Upper lobe of right lung (tissue), 1 donor: ENCODE measurements at places on chromosomes 6 and 20. TPM values are rescaled to one million over a fixed set of nuclear protein-coding genes. Genes with fewer than 3 reads are reported as not detected.

DNA sequence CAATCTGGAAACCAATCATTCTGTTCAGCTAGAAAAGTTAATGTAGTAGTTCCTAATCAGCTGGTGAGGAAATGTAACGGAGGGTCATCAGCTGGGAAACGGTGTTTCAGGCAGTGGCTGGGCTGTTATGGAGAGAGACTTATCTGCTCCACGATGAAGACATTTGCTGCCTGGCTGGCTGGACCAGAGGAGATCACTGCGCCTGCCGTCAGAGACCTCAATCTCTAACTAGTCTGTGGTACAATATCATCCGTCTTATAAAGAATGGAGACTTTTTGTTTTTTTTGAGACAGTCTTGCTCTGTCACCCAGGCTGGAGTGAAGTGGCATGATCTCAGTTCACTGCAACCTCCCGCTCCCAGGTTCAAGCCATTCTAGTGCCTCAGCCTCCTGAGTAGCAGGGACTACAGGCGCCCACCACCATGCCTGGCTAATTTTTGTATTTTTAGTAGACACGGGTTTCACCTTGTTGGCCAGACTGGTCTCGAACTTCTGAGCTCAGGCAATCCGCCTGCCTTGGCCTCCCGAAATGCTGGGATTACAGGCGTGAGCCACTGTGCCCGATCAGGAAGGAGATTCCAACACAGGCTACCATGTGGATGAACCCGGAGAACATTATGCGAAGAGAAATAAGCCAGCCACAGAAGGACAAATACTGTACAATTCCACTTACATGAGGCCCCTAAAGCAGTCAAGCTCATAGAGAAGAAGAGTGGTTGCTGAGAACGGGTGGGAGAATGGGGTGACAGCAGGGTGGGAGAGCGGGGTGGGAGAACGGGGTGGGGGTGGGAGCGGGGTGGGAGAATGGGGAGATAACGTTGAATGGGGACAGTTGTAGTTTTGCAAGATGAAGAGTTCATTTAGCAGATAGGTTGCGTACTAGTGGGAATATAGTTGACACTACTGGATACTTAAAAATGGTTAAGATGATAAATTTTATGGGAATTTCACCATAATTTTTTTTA is 115.1 kb downstream of the SULF2 start:
- DNase-seq = peak; percentile 52

The ADGRB3 gene
- 3.5 TPM for total RNA-seq

GRCh38 chr6:157978021-157978783 is 3.5 kb upstream of the SYNJ2 start:
- no peak for DNase-seq

DNA sequence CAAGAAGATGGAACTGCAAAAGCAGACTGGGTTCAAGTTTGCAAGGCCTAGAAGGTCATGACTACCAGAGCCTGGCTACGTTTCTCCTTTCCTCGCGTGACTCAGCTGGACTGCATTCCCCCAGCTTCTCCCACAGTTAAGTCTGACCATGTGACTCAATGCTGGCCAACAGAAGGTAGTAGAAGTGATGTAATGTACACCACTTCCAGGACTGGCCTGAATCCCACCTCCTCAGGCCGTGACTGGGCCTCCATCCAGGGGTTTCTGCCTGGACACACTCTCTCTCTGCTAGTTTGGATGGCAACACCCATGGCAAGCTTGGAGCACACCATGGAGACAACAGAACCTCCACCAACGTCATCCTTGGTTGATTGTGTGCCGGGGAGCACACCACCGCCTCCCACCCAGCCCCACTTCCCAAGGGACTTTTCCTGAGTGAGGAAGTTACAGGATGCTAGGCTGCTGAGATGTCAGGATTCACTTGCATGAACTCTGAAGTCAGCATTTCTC is 112.0 kb upstream of the CDYL start:
- no peak for DNase-seq

- DNase-seq = no peak
Observed at GRCh38 chr6:109318328-109318876, 63.9 kb downstream of the CD164 start.

The ECT2L gene
- total RNA-seq = not detected

DNA sequence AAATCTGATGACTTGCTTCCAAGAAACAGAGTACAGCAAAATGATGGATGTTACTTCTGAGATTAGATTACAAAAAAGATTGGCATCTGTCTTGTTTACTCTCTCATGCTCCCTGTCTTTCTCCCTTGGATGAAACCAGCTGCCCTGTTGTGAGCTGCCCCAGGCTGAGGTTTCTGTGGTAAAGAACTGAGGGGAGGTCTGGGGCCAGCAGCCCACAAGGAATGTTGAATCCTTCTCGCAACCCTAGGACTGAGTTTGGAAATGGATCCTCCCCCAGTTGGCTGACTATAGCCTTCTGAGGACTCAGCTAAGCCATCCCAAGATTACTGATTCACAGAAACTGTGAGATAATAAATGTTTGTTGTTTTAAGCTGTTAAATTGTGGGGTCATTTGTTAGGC is 5.6 kb upstream of the HECA start:
- DNase-seq = no peak

- DNase-seq = peak; percentile 94
Observed at GRCh38 chr20:62861726-62862336, at the start of gene TCFL5. TSS of gene TCFL5 (minus strand) at chr20:62861822. CDS start at chr20:62861670, 152 bp downstream.

The C20orf141 gene
- not detected for total RNA-seq

The CCN5 gene
- 112 TPM for total RNA-seq

The SLC22A7 gene
- total RNA-seq = not detected

The PLEKHG1 gene
- total RNA-seq = 34.6 TPM

The PRSS16 gene
- total RNA-seq = 15.1 TPM

DNA sequence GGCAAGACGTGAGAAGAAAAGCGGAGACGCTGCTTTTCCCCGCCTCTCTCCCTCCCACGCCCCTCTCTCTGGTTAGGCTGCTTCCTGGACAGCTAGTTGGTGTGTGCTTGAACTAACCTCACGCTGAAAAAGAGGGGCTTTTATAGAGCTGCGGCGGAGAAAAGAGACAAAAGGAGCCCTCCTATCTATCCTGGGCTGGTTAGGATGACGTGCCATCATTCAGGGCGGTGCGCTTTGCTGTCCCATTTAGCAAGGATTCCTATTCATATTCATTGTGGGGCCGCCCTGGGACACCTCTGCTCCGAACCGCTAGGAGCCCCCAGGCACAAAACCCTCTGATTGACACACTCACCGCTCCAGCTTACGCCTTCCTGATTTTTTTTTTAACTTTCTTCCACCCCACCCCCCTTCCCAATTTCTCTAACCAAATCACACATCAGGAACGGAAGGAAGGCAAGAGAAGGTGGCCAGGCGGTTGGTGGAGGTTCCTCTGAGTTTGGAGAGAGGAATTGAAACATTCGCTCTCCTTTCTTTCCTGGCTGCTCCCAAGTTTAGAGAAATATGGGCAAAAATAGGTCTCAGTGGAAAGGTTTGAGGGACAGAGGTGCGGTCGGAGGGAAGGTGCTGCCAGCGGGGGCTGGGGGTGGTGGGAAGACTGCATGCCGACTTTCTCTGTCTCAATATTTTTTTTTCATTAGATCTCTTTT is at the start of gene OLIG3:
Gene OLIG3, minus strand, starts transcription at position 114 of the 707 bp plus-strand sequence. CDS start 224 bp downstream, outside the sequence.
- no peak for DNase-seq

GRCh38 chr6:141261016-141261671 is 871.6 kb upstream of the GJE1 start:
- peak; percentile 59 for DNase-seq
